ENCODE measurements at places on chromosomes 3 and 15.

DNA sequence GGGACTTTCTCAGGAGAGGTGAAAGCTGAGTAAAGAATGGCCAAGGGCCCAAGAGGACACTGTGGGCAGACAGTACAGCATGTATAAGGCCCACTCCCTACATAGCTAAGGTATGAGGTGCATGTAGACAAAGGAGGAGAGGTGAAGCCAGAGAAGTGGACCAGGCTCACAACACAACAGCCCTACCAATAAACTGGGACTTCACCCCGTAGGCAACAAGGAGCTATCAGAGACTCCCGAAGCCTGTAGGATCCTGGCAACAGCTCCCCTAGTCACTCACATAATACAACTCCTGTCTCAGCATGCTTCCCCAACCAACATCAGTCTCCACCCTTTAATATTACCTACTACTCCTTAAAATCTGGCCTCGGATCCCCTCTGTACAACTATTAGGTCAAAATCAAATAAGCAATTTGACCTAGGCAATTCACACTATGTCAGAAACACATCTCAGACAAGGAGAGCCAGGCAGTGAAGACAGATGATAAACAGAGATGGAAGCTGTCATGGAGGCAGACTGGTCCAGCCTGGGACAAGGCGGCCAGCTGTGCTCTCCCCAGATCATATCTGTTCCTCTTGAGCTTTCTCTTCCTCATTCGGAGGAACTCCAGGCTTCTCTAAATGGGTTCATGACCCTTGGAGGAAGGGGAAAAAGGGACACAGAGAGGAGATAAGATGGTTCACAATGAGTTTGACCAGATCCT, 1.4 kb downstream of the XXYLT1 start:
- no peak for DNase-seq

- DNase-seq: no peak
Measured at GRCh38 chr3:69541711-69542088, 155.8 kb upstream of the FRMD4B start.

DNA sequence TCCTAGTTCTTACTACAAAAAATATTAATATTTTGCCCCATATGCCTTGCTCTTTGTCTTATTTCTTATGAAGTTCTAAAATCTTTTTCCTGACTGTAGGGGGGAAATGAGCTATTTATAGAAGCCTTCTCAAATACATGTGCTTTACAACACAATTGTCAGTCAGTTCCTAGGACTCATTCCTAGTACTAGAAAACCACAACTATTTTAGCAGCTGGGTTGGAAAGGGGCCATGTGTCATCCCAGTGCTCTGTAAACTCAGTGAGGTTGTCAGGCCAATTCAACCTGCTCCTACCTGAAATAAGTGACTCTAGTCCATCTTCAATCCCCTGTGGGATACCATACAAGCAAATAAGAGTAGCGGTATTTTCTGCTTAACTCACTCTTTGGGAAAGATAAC, 153.8 kb downstream of the ULK4 start:
- DNase-seq: no peak

- no peak for DNase-seq
Measured at GRCh38 chr3:109631897-109632296, 294.6 kb upstream of the DPPA4 start.

DNA sequence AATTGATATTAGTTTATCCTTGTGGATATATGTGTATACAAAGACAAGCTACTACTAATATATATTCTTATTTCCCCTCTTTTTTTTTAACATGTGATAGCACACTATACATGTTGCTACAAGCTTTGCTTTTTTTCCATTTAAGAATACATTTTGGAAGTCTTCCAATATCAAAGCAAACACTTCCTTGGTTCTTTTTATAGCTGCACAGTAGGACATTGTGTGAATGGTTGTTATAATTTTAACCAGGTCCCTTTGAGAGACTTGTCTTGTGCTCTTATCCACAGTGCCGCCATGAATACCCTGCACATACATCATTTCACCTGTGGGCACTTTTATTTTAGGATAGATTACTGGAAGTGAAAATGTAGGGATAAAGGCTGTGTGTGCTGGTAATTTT, 88.7 kb downstream of the CACNA2D3 start:
- no peak for DNase-seq

DNA sequence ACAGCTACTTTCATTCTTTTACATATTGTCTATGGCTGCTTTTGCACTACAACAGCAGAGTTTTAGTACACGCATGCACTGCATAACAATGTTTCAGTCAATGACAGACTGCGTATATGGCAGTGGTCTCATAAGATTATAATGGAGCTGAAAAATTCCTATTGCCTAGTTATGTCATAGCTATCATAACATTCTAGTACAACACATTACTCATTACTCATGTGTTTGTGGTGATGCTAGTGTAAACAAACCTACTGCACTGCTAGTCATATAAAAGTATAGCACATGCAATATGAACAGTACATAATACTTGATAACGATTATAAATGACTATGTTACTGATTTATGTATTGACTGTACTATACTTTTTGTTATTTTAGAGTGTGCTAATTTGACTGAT, 47.9 kb downstream of the QTRT2 start:
- DNase-seq: no peak

DNA sequence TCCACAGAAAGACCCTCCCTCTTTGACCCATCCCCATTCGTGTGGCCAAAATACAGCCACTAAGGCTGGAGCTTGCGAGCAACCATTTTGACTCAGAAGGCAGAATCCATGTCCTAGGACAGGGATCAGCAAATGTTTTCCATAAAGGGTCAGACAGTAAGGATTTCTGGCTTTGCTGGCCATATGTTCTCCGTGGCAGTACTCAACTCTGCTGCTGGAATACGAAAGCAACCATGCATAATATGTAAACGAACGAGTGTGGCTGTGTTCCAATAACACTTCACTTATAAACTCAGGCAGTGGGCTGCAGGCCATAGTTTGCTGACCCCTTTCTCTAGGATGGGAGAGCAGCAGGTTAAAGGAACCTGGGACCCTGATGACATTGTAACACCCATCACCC, 77.6 kb upstream of the WNT5A start:
- peak; percentile 4 for DNase-seq

DNA sequence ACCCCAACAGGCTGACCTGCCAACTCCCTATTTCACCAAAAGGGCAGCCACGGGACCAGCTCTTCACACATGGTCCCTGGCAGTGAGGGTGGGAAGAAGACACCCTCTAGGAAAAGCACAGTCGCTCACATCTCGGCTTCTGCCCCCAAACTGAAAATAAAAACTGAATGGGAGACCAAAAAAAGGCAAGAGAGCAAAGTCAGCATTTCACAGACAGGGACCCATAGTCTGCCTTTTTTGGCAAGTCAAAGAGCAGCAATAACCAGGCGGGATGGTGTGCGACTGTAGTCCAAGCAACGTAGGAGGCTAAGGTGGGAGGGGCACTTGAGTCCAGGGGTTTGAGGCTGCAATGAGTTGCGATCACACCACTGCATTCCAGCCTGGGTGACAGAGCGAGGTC, 154.1 kb downstream of the ADAMTS17 start:
- no peak for DNase-seq

- no peak for DNase-seq
Measured at GRCh38 chr15:59537403-59537802, 74.2 kb upstream of the GCNT3 start.

- no peak for DNase-seq
Measured at GRCh38 chr3:111070772-111071256, 802 bp upstream of the NECTIN3 start.

- no peak for DNase-seq
Measured at GRCh38 chr3:153881201-153881600, 240.0 kb upstream of the ARHGEF26 start.

DNA sequence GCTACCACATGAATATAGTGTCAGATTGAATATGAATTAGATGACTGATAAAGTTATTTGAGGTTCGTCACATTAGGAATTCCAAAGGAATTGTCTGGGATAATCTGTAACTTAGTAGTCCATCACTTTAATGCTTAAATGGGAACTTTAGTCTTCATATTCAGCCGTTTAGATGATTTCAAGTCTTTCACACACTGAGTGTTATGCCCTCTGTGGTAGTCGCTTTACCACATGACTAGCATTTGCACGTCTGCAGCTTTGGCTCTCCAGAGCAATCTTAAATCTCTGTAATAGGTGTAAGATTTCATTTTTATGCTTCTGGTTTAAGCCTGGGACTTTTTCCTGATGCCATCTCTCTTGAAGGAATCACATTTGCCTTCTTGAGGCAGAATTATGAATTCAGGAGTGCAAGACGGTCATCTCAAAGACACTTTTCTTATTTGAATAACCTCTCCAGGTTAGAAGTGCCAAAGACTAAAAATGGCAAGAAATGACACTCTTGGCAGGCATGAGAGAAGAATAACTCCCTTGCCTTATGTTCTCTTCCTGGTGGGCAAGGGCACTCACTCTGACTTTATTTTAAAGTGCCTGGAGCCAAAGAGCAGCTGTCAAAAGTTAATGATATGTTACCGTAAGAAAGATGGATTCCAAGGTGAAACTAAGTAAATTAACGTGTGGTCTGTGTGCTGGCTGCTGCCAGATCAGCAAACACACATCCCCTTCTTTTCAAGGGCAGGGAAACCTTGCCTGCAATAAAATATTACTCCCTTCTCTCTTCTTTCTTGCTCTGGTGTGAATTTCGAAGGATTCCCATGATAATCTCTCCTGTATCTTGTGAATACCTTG, 153.3 kb downstream of the B3GALNT1 start:
- no peak for DNase-seq

- DNase-seq: no peak
Measured at GRCh38 chr3:73352841-73353645, 271.7 kb downstream of the PDZRN3 start.

- no peak for DNase-seq
Measured at GRCh38 chr3:88101142-88101541, 42.1 kb downstream of the ZNF654 start.

- no peak for DNase-seq
Measured at GRCh38 chr3:123768480-123769355, 115.4 kb downstream of the MYLK start.

GRCh38 chr3:114176890-114177289, 2.0 kb downstream of the DRD3 start:
- no peak for DNase-seq

GRCh38 chr3:146431240-146431639, 38.1 kb downstream of the PLSCR2 start:
- no peak for DNase-seq

GRCh38 chr3:180092889-180093288, 56.2 kb upstream of the PEX5L start:
- no peak for DNase-seq

DNA sequence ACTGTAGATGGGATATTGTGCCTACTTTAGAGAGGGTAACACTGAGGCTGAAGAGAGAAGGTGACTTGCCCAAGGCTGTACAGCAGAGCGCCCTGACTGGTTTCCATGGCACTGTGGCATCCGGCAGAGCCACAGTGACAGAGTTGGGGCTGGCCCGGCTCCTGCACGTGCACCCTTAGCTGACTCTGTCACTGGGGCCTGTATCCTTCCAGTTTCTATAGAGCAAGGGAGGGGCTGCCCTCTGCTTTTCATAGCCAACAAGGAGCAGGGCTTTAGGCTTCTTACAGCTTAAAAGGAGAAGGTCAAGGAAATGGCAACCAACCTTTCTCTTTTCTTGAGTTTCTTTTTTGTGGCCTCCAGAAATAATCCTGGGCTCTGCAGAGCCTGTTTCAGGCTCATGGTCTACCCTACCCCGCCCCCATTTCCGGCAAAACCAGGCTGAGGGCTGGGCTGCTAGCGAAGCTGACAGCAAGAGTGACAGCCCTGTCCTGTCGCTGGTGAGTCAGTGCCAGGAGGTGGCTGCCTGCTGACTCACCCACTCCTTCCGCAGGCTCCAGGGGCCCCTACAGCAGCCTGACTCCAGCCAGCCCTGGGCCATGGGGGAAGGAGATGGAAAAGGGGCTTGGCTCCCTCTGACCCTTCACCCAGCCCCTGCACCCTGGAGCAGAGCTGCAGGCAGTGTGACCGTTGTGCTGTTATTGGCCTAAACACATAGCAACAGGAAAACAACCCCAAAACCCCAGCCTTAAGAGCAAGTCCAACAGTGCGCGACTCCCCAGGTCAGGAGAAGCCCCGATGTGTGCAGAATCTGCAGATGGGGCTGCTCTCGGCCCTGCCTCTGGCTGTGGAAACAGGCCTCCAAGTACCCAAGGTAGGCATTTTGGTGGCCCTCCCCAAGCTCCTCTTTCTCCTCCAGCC, 29.8 kb downstream of the SLC6A6 start:
- DNase-seq: peak; percentile 24

GRCh38 chr15:83082730-83083386, 15.8 kb upstream of the BTBD1 start:
- no peak for DNase-seq

DNA sequence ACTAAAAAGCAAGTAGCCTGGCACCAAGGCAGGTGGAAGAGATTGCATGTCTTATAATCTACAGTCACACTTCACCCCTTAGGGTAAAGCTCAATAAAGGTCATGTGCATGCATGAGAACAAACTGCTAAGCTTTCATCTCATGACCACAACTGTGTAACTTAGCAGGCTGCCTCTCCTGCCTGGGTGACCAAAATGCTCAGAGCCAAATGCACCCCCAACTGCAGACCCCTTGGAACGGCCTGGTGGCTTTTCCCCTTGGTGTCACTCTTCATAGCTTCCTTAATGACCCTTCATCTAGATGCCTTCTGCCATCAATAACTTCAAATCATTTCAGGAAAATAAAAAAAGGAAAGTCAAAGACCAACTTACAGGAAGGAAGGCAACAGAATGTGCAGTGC, 88.1 kb downstream of the ADAMTS17 start:
- DNase-seq: no peak

DNA sequence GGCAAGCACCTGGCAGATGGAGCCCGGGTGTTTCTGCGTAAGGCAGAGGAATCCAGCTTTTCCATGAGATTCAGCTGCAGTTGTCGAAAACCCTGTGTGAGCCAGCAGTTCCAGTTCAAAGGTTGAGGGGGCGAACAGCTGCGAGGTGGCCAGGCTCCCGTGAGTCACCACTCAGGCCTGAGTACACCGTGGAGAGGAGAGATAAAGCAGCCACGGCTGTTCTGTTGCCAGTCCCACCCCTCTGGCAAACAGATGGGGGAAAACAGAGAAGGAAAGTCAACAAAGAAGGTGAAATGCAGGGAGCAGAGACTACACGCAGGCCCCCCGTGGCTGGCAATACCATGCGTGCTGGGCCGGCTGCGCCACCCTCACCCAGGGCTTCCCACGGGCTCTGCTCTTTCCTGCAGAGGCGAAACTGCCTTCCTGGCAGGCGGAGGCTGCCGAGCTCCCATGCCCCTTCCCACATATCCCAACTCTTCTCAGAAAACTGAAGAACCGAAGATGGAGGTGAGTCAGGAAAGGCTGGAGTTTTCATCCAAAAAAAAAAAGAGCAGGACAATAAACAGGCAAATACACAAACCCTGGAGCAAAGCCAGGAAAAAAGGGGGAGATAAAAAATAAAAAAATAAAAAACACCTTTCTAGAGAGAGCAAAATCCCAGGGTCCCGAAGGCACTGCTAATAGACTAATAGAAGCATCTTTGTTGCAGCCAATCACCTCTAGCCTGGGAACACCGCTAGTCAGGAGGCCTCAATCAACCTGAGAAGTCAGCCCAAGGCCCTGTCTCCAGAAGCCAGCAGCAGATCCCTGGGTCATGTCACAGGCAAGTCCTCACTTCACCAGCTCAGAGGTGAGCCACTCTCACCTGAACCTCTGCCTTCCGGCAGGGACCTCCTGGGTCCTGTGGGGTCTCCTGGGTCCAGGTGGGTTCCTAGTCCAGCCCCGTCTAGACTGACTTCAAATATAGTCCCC, 37.7 kb downstream of the FAM174B start:
- DNase-seq: no peak

Data from NCI-H1694 (cell line).